ENCODE measurements at places on chromosomes 5 and 9.

DNA sequence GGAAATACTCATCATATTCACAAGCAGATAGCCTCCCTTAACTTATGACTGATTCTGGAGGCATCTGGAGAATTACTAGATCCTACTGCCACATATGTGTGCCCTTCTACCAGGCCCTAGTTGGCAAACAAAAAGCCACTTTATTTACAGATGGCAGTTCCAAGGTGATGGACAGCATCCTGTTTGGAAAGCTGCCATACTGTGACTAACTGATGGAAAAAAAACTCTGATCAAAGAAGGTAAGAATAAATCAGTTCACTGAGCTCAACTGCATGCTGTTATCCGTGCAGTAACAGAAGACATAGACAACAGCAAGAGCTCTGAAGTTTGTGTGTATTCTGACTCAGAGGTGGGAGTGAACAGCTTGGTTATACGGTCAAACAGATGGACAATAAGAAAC, 279.8 kb upstream of the POU5F2 start:
- DNase-seq, result no peak

DNA sequence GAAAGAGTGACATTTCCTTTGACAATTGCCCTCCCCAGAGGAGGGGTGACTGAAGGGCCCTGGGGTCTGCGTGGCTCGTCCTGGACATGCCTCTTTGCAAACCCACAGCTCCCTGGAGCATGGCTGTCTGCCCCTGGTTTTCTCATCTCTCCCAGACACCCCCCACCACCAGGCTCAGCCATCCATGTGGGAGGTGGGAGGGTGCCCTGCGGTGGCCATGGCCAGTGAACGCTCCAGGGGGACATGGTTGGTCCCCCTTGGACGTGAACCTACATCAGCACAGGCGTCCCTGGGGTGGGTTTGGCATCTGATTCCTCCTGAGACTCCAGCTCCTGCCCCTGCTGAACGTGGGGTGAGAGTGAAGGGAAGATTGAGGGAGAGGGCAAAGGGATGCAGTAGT, 67.7 kb upstream of the LMX1B start:
- no peak for DNase-seq

GRCh38 chr5:58056546-58056945, 403.3 kb downstream of the PLK2 start:
- DNase-seq, result no peak

DNA sequence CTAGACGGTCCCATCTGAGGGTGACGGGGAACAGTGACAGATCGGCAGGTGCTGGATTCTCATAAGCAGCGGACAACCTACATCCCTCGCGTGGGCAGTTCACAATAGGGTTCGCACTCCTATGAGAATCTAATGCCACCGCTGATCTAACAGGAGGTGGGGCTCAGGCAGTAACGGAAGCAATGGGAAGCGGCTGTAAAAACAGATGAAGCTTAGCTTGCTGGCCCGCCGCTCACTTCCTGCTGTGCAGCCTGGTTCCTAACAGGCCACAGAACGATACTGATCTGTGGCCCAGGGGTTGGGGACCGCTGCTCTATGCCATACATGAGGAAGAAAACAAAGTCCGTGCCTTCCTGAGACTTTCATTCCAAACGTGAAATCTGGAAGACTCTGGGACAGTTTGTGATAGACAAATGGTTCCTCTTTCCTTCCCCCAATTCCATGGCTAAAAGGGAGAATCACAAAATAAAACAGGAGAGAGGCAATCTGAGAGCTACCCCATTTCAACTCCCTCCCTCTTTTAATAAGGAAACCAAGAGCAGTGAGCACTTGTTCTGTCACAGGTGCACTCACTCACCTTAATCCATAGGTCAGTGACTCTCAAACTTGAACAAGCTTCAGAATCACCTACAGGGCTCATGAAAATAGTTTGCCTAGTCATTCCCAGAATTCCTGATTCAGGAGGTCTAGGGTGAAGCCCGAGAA, 12.1 kb downstream of the PDCL start:
- DNase-seq, result peak; percentile 54

GRCh38 chr5:126139086-126139485, 284.1 kb upstream of the GRAMD2B start:
- DNase-seq, result no peak

DNA sequence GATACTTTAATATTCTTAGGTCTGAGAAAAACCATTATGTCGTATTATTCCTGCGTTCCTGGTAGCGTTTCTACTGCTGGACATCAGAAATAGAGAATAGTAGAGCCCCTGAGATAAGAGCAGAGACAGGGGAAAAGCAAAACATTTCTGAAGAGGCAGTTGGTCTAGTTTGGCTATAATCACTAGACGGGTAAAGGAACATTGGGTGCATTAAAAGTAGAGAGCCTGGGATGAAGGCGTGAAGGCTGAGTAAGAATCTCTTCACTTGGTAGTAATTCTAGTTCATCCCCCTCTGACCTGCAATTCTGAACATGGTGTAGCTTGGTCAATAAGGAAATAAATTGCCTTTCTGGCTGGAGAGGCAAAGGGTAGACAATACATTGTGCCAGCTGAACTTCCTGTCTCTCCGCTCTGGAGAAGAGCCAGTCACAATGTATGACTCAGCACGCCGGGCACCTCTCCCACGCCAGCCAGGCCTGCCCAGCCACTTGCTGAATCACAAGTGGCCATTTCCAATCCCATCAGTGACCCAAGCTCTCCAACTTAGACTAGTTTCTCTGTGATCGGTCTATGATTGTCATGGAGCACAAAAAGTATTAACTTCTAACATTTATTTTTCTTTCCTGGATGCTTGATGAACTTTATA, 75.4 kb downstream of the STK32A start:
- DNase-seq, result no peak

- no peak for DNase-seq
Observed at GRCh38 chr9:8011974-8012373, 212.4 kb upstream of the DMAC1 start.

DNA sequence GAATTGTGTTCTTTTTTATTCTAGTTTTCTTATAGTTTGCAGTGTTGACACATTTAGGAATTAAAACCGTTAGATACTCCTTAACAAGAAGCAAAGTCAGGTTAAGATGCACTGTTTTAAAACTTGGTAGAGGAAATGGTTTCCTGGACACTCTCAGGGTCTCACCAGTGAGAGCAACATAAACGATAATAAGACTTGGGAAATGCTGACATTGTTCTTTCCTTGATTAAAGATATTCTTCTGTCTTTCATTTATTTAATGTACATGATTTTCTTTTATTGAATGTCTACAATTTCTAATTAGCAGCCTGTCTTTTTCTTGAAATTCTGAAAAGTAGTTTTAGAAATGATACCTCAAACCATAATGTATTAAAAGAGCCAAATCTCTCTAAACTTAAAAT, 707.9 kb upstream of the CHD1 start:
- DNase-seq, result no peak

DNA sequence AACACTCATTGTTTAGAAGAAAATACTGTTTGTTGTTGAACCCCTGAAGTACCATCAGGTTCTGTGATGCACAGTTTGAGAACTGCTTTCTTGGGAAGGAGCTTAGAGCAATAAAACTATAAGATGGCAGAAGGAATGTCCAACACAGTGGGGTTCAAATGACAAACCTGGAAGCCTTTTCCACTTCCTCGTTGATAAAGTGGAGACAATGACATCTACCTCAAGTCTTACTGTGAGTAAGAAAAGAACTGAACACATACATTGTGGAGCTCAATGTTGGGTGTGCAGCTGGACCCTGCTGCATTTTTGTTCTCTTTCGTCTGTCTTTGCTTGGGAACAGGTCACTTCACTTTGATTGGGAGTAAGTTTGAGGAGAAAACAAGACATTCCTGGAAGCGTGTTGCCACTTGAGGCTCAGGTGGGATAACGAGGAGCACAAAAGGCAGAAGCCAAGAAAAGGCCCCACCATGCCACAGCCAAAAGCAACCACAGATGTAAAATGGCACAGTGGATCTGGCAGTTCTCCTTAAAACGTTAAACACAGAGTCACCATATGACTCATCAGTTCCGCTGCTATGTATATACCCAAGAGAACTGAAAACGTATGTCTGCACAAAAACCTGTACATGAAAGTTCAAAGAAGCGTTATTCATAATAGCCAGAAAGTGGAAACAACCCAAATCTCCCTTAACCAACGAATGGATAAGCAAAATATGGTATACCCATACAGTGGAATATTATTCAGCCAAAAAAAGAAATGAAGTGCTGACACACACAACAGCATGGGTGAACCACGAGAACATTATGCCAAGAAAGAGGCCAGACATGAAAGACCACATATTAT, 42.9 kb upstream of the SUB1 start:
- DNase-seq, result no peak

GRCh38 chr9:110248361-110248760, 7.9 kb downstream of the TXN start:
- no peak for DNase-seq

DNA sequence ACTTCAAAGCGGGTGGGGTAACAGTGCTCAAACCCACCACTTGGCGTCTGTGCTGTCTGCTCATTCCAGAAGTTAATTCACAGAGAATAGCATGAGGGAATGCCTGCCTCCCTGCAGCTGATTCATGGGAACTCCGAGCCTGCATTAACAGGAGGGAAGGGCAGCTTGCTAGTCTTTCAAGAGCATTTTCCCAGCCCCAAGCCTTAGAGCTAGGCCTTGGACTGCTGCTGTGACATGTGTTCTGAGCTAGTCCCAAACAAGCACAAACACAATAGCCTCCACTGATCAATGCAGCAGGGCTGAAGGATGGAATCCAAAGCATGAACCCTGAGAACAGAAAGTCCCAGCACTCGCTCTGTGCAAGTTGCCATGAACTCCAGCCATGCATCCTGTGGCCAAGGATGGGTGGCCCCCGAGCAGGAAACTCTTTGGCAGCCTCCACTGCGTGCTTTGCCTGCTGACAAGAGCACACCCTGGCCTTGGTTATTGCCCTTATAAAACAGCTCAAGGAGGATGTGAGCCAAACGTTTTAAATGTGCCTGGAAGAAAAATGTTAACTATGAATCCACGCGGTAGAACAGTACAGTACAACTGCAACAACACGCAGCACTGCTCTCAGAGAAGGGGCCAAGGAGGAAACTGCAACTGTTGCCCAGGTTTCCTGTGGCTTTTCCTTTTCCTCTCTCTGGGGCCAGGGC, 653.1 kb upstream of the KLF4 start:
- DNase-seq, result no peak

DNA sequence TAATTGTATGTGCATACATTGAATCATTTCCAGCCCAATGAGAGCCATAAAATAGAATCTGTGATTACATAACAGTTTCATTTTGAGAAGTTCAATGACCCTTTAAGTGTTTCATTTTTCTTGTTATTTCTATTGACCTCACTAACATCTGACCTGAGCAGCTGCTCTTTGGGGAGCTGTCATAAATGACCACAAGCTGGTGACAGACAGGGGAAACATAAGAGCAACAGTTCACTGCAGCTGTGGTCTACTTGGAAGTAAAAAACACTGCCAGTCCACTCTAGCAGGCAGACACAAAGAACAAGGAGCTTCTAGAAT, 265.4 kb downstream of the DTWD2 start:
- no peak for DNase-seq

DNA sequence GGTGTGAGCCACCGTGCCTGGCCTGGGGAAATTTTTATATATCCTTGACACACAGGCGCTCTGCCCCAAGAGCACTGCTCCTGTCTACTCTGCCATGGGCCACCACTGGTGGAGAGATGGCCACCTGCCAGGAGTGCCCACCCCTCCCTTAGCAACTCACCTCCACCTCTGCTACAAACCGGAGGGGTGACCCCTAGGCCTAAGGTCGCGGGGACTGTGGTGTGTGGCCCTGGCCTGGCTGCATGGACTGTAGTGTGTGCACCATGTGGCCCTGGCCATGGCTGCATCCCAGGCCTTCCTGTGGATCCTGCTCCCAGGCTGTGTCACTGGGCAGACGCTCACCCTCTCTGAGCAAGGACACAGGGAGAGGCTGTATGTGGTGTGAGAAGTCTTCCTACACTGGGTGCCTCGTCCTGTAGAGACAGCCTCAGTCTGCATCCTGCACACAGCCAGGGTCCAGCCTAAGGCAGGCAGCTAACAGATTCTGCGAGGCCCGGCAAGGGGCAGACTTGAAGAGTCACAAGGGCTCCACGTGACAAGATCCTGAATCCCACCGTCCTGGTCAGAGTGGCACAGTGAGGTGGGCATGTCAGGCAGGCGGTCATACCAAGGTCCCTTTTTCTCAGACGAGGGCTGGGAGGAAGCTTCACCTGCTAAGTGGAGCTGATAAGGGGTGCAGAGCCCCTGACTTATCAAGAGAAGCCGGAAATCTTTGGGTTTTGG, 10.3 kb downstream of the NINJ1 start:
- DNase-seq, result peak; percentile 26

- no peak for DNase-seq
Observed at GRCh38 chr5:40385544-40385943, 294.2 kb upstream of the PTGER4 start.

DNA sequence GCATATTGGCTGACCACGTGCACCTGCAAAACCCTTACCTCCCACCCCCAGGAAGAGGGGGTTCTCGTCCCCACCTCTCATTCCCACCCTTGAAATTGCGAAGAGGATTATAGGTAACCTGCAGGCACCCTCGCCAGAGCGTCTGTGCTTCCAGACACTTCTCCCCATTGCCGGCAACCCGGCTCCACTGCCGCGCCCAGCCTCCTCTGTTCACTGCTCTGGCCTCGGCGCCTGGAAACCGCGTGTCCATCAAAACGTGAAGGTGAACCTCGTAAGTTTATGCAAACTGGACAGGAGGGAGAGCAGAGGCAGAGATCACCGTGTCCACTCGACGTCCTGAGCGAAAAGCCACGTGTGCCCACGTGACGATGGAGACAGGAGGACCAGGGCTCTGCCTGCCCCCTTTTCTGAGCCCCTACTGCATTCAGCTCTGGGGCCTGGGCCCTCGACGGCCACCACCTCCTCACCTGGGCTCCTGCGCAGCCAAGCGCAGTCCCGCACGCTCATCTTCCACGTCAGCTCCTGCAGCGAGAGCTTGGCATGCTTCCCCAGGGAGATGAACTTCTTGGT, 1.9 kb downstream of the TERT start:
- DNase-seq, result peak; percentile 7

DNA sequence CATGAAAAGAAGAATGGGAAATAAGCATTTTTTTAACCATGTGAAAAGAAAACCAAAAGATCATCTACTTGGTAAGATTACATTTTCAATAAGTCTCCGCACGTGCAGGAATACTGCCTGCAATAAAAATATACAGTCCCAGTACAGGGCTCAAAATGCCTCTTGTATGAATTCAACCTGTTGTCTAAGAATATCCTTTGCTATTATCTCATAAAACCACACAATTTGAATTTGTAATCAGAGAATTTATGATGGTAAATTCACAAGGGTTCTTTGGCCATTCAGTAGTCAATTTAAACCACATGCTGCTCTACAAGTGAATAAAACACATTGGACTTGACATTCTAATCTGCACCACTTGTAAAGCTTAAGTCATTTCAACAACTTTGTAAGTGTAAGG, 46.6 kb downstream of the ST8SIA4 start:
- no peak for DNase-seq

DNA sequence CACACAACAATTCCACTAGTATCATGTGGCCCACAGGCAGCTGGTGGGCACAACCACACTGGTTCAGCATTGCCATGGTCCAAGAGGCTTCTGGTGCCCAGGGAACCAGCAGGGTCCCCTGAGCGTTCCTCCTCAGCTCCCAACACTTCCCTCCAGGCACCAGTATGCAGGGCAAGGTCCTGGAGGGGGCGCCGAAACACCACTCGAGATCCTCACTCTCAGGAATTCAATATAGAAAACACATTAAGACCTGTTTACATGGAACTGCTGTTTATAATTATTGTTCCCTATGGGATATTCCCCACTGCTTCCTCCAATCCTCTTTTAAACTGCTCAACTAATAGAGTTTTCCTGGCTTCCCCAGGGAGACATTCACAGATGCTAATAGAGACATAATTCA, 91.9 kb upstream of the GABRP start:
- DNase-seq, result no peak

Data from activated T-cell treated with anti-CD3 and anti-CD28 coated beads, Interleukin-2, amount 50 U/mL, for 1 hour (primary cell).